ENCODE measurements at places on chromosomes 2 and 18.

DNA sequence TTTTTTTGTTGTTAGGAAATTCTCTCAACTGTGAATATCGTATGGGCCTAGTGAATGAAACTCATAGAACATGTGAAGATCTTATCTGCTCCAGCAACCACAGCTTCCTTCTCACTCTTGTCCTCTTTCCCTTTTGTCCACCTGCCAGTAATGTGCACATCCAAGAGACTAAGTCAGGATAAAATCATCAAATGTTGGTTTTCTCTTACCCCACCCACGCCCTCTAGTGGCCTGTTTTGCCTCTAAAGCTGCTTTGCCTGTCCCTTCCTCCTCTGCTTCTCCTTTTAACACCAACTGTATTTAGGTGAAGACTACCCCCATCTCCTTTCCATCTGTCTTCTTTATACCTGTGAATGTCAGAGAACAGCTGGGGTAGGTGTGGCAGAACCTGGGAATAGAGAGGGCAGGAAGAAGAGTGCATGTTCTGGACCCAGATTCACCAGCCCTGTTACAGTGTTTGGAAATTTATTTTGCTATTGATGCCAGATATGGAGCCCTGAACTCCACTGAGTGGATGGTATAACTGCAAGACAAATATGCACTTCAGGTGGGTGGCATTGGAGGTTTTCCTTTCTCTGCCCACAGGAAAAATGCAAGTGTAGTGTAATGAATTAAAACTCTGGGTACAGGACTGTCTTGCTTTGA lies 8.4 kb upstream of the MGAT5 start:
- DNase-seq: peak; percentile 61

- DNase-seq: no peak
Measured at GRCh38 chr2:70728128-70728527, 39.9 kb downstream of the ADD2 start.

DNA sequence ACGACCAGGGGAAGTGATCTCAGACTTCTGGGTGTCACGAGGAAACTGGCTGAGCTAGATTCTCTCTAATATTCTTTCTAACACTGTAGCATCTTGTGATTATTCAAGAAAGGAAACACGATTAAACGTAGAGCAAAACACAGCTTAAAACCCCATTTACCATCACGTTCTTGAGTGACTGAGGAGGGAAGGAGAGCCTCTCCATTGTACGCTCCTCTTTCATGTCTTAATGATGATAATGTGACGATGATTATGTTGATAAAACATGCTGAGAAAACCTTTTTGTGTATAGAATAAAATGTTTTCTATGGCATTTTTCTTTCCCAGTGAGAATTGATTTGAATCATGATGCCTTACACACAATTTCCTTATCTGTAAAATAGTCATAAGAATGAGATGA lies 705.6 kb upstream of the ID2 start:
- DNase-seq: no peak

DNA sequence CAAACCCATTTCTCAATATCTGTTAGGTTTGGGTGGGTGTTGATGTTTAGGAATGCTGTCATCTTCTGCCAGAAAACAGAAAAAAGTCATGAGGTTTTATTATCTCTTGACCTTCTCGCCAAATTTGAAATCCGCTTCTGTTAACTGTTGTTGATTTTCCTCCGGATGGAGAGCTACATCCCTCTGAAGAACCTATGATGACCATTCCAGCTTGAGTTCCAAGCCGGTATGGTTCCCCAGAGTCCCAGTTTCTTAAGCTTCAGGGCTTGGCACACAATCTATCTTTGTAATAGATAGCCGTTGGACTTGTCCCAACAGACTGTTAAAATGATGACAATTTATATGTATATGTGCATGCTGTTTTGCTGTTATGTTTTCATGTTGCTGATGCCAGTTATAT lies 1201.0 kb downstream of the LRP1B start:
- no peak for DNase-seq

- no peak for DNase-seq
Measured at GRCh38 chr2:68837861-68838341, 33.3 kb downstream of the BMP10 start.

DNA sequence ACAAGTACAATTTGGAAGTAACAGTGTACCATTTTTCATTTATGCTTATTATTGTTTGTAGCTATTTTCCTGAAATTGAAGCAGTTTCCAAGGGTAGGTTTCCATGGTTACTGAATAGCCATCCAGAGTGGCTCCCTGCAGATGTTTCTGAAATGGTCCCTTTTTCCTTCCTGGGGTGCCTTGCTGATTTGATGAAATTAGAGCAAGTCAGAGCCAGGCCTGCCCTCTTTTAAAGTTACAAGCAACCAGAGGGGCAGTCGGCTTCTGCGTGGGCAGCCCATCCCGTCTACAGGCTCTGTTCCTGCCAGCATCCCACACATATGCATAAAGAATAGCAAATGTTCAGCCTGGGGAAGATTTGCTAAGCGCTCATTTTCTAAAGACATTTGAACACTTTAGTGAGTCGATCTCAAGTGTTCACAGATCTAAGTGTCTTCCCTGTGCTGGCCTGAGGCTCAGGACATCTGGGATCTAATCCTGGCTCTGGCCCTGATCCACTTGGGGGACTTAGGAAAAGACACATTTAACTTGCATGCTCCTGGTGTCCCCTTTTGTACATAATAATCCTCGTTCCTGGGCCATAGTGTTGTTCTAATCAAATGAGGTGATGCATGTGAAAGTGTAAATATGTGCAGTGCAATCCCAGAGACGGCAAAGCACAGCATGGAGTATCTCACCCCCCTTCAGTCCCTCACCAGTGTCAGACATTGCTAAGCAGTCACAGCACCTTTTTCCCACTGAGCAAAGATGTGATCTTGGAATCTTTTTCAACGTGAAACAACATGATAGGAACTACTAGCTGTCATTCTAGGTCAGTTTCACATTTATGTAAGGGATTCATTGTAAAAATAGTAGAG lies 92.2 kb downstream of the STPG4 start:
- DNase-seq: no peak

DNA sequence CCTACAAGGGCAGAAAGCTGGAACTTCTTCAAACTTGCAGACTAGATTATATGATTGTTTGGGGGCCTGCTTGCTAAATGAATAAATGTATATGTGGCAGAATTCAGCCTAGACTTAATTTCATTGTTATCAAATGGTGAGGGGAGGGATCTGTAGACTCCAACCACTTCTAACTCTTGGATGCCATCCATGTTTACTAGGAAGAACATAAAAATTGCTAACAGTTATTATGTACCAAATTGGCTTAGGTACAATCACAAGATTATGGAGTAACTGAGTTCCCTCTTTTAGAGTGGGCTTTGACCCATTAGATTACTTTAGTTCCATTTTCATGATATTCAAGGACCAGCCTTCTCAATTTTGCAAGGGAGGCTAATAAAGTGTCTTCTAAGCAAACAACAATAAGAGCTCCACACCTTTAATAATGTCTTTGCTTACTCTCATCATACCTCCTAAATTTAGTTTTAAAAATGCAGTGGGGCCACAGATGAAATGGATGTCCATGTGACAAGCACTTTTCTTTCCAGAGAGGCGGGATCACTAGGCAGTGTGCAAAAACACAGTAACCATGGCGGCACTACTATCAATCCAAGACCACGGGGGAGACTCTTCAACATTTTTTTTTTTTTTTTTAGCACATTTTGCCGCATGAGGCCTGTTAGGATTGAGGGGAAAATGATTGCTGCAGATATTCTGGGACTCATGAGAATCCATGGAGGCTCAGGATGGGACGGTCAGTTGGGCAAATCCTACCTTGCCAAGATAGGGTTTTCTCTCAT lies 217.6 kb upstream of the SPRED2 start:
- no peak for DNase-seq

GRCh38 chr18:73688851-73689711 lies 458.6 kb downstream of the FBXO15 start:
- no peak for DNase-seq

Data from stimulated activated naive CD4-positive, alpha-beta T cell treated with Interleukin-2 at 50 U/mL for 16 hours (primary cell).